Naive thymus-derived CD4-positive, alpha-beta T cell (primary cell): ENCODE measurements at places on chromosomes 5 and 9.

DNA sequence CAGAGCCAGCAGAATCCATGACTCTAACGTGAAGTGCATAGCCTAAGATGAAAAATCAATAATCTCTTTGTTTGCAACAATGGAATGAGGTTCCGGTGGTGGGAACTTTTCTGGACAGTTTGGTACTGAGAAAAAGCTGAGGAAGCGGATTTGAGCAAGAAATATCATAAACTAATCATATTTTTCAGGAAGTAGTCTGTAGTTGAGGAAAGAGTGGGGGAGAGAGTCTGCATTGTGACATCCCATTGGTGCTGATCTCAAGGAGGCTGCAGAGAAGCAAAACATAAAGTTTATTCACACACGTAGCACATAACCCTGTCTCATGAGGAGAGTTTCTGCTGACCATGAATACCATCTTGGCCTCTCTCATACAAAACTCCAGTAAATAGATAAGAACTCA, 15.8 kb upstream of the FCHO2 start:
- DNase-seq: no peak

- DNase-seq: no peak
Measured at GRCh38 chr9:70477907-70478480, 63.5 kb upstream of the KLF9 start.

DNA sequence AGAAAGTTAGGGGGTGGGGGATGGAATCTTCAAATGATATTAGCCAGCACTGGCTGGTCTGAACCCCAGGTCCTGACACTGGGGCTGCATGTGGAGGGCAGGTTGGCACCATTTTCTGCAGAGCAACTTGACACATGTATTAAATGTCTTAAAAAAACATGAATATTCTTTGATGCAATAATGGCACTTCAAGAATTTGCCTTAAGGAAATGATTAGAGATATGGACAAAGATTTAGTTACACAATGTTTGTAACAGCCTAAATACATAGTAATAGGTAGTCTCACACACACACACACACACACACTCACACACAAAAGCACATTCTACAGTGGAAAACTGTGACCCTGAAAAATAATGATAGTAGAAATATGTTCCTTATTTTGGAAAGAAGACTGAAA, 3.6 kb downstream of the SVEP1 start:
- DNase-seq: no peak

GRCh38 chr5:126248611-126249010, 174.6 kb upstream of the GRAMD2B start:
- no peak for DNase-seq

DNA sequence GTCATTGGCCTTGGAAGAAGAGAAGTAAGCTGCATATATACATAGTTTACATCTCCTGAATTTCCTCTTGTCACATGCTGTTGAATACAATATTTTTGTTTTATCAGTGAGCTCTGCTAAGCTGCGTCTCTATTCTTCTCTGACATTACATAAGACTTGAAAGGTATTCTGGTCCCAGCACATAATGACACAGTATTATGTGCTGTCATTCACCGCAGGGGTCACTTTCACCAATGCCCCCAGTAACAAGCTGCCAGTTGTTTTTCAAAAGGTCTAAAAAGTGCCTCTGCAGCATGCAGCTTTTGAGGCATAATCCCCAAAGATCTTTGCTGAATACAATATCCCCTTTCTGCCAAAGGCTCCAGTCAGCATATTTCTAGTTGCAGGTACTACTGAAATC, 349.0 kb upstream of the FAM174A start:
- no peak for DNase-seq

DNA sequence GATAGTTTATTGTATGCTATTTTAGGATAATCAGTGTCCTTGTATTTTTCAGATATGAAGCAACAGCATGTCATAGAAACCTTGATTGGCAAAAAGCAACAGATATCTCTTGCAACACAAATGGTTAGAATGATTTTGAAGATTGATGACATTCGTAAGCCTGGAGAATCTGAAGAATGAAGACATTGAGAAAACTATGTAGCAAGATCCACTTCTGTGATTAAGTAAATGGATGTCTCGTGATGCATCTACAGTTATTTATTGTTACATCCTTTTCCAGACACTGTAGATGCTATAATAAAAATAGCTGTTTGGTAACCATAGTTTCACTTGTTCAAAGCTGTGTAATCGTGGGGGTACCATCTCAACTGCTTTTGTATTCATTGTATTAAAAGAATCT, 14.5 kb downstream of the CCT5 start:
- DNase-seq: no peak

- no peak for DNase-seq
Measured at GRCh38 chr5:137142764-137143605, 356.1 kb downstream of the SPOCK1 start.

DNA sequence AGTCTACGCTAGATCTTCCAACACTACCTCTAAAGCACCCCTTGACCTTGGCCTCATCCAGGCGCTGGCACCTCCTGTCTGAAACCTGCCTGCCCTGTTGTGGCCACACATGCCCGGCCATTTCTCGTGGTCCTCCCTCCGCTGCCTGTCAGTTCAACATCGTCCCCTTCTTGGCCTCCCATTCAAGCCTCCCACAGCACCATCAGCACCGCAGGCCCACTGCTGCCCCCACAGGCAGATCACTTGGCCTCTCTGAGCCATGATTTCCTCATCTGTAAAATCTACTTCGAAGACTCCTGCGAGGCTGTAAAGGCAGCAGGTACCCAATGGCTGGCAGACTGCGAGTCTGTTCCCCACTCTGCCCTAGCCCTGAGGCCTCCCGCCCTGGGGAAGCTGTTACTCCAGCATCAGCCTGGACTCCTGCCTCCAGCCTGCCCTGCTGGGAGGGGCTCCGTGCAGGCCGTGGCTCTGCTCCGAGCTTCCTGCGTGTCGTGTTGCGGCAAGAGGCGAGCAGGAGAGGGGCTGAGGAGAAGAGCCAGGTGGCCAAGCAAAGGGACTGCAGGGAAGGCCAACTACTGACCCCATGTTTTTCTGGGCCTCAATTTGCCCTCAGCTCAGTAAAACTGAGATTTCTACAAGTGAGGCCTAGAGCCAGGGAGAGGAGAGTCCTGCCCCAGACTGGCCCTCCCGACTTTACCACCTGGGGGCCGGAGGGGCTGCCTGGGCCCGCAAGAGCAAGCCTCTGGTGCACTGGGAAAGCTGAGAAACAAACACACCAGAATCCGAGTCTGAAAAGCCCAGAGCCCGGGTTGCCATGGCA, 70.5 kb upstream of the LRRTM2 start:
- DNase-seq: no peak

GRCh38 chr5:172636279-172637050, 4.6 kb upstream of the NEURL1B start:
- no peak for DNase-seq

DNA sequence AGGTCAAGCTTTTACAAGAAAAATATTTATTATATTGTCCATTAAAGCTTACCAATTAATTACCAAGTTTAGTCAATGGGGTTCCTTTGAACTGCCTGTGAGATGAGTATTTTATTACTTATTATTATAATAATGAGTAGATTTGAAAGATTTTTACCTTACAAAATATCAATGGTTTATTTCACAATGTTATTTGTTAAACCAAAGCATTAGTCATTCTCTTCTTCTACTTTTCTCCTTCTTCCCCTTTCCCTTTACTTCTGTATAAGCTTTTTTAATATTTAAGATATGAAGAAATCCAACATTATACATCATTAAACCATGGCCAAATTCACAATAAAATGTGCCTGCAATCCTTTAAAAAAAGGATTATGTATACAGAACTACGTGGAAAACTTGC, 369.5 kb downstream of the ARL15 start:
- DNase-seq: no peak

DNA sequence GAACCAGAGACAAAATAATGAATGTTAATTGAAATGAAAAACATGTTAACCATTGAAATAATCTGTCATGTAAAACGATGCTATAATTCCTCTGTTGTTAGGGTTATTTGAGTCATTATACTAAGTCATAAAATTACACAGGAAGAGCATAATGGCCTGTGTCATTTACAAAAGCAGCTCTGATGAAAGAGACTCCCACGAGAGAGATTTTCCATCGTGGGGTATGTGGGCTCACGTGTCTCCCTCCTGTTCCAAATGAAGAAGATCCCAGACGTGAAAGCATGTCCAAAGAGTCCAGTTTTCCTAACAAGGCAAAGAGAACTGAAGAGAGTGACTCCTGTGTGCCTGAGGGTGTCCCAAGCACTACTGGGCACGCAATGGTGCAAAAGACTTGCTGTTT, 379.8 kb downstream of the SPOCK1 start:
- DNase-seq: no peak

- DNase-seq: no peak
Measured at GRCh38 chr5:109038209-109038840, 290.6 kb downstream of the FER start.

DNA sequence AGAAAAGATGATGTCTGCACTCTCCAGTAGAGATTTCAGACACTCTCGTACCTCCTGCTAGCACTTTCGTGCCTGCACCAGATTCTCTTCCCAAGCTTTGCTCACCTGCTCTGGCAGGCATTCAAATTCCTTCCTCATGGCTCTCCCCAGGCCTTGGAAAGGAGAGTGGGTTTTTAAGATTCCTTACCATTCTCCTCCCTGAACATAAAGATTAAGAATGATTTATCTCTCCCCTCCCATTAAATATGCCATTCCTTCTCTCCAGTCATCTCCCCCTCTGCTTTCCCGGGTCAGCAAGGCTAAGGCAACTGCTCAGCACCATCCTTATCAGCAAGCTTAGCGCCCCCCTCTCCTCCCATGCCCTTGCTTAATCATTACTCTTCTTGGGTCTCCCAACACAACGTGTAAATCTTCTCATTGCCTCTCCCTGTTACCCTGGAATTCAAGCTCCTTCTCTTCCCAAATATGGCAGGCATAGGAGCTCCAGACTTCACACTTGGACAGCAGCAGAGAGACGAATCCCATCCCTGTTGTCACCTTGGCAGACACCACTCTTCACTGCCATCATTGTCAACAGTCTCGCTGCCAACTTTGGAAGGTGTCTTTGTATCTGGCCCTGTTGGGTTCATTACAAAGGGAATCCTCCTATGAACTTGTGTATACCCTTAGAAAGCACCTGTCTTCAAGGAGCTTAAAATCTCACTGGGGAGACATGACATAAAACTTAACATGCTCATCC, 332.9 kb downstream of the SLIT3 start:
- no peak for DNase-seq

- DNase-seq: no peak
Measured at GRCh38 chr9:95264954-95265615, 52.4 kb downstream of the FANCC start.

DNA sequence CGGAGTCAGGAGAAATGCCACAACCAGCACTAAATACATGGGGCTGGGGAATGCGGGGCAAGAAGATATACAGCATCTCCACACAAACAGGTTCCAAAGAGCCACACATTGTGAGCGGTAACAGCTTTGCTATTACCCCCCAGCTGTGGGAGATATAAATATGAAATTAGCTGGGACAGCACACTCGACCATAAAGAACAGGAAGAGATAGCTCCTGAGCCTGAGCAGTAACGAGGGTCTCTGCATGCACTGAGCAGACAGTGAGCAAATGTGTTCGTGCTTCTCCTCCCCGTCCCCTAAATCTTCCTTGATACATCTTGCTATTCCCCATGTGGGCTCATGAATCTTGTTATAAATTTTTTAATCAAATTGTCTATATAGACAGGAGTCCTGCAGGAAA, 53.1 kb downstream of the ADAMTS2 start:
- DNase-seq: no peak

GRCh38 chr5:157817387-157817702, 41.6 kb downstream of the CLINT1 start:
- no peak for DNase-seq

DNA sequence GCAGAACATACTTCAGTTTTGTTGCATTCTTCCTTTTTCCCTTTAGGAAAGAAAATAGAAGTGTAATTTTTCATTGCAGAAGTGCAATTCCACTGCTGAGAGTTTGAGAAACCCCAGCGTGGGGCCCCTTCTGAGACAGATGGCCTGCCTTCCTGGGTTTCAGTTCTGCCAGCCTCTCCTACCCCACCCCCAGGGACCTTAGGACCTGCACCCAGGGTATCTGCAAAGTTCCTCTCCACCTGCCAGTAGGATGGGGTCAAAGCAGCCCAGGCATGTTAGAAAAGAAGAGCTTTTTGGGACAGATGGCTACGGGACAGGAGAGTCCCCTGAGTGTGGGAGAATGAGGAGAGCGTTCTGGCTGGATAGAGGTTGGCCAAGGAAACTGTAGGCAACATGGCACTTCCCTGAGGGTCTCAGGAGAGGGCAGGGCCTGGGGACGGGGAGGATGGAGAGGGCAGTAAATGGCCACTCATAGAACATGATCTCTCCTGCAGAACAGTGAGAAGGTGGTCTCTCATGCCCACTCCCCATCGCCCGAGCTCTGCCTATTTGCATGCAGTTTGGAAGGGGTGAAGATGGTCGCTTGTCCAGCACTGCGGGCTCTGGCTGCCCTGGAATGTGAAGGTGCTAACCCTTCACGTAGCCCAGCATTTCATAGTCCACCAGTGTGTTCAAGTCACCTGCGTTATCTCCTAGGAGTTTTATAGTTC, at the start of gene TIFAB:
TSS of gene TIFAB (minus strand) at position 31 of the 710 bp plus-strand sequence. CDS start 2,412 bp downstream, outside the sequence.
- DNase-seq: no peak

DNA sequence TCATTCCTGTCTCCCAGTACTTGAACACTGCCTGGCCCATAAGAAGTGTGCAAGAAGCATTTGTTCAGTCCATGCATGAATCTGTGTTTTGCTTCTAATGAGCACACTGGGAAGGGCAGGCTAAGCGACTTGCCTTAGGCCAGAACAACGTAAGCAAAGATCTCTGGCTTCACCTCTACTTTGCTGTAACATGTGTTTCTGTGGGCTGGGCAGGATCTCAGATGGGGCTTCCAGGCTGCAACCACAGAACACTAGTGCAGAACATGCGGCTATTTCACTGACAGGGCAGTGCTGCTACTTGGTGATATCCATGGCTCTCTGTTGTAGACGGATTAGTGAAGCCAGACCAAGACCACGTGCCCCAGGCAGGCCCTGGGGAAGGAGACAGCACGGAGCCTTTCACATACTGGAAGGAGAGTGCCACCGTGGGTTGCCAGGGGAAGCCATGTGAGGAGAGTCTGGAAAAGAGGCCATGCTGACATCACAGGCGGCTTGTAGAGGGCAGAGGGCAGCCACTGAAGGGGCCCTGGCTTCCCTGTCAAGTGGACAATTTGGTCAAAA, 9.9 kb downstream of the DIRAS2 start:
- DNase-seq: no peak

DNA sequence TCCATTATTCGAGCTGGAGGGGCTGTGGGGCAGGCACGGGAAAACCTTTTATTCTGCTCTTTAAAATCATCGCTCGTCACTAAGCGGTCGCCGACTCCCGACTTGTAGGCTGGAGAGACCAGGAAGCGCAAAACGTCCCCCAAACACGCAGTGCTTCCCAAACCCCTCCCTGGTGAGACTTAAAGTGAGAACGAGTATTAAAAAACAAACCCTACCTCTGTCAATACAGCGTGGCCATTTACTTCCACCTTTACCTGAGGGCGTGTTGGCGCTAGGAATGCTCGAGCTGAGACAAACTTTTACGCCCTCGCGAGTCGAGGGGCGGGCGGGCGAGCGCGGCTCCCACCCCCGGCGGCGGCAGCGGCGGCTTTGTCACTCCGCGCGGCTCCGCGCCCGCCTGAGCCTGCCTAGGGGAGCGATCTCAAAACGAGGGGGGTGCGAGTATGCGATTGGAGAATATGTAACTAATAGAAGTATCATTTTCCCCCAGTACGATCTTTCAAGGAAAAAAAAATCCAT, at the start of gene NR2F1-AS1:
TSS of gene NR2F1-AS1 (minus strand) at position 293 of the 519 bp plus-strand sequence.
- peak; percentile 42 for DNase-seq

GRCh38 chr9:114203410-114204140, 48.2 kb downstream of the COL27A1 start:
- no peak for DNase-seq

GRCh38 chr5:15594977-15595568, 95.1 kb downstream of the FBXL7 start:
- no peak for DNase-seq

- no peak for DNase-seq
Measured at GRCh38 chr9:79989079-79989478, 417.3 kb downstream of the TLE4 start.
